Renal cortical epithelial cell (primary cell): ENCODE measurements at places on chromosomes 1 and 21. TPM values are rescaled to one million over a fixed set of nuclear protein-coding genes. Genes with fewer than 3 reads are reported as not detected.

Gene CD5L
- not detected in 2 replicates for total RNA-seq

Gene AKR7A3
- total RNA-seq = 0.55 and 1.6 TPM in 2 replicates

Gene TMEM125
- 3.9 and 12.0 TPM in 2 replicates for total RNA-seq

Gene AGT
- total RNA-seq = 1.2 and 2.9 TPM in 2 replicates

Gene LCA5L
- total RNA-seq = 3.1 and 3.6 TPM in 2 replicates

Gene AVPR1B
- not detected in 2 replicates for total RNA-seq

Gene FAM177B
- total RNA-seq = not detected in 2 replicates

Gene TBX19
- total RNA-seq = 0.35 and 0.75 TPM in 2 replicates

Gene GCSAML
- total RNA-seq = not detected in 2 replicates

Gene CLIC6
- total RNA-seq = 0.50 and 2.3 TPM in 2 replicates

Gene S100A7
- not detected in 2 replicates for total RNA-seq

- no peak for DNase-seq
Measured at GRCh38 chr1:7113136-7113535, 327.9 kb downstream of the CAMTA1 start.

DNA sequence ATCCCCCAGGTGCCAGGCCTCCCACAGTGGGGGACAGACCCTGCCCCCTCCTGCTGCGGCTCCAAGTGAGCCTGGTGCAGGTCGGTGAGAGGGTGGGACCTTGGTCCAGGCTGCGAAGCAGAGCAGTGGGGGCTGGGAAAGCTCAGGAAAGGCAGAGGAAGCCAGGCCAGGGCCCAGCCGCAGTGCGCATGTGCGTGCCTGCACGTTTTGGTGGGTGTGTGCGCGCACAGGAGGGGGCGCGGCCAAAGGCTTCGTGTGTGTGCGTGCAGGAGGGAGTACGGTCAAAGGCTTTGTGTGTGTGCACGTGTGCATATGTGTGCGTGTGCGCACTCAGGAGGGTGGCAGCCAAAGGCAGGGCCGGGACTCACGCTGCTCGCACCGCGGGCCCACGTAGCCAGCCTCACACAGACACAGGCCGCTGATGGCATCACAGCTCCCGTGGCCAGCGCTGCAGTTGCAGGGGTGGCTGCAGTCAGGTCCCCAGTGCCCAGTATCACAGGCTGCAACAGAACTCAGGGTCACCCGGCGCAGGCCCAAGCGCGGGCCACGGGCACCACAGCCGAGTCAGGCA, 45.9 kb downstream of the ARHGEF16 start:
- no peak for DNase-seq

GRCh38 chr1:163774401-163774945, 452.7 kb downstream of the NUF2 start:
- no peak for DNase-seq

DNA sequence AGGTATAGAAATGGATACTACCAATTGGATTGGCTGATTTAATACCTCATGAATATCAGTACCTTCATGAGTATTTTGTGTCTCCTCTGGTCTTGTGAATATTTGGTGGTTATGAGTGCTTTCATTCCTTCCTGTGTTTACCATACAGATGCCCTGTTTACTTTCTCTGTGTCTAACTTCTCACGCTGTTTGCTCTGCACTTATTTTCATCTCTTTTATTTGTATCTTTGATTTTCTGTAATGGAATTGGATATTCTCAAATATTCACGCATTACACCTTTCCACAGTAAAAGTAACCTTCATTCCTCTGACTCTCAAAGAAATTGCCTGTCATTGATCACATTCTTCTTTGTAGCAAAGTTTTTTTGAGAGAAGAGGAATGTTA, 16.8 kb downstream of the CNST start:
- DNase-seq = no peak

DNA sequence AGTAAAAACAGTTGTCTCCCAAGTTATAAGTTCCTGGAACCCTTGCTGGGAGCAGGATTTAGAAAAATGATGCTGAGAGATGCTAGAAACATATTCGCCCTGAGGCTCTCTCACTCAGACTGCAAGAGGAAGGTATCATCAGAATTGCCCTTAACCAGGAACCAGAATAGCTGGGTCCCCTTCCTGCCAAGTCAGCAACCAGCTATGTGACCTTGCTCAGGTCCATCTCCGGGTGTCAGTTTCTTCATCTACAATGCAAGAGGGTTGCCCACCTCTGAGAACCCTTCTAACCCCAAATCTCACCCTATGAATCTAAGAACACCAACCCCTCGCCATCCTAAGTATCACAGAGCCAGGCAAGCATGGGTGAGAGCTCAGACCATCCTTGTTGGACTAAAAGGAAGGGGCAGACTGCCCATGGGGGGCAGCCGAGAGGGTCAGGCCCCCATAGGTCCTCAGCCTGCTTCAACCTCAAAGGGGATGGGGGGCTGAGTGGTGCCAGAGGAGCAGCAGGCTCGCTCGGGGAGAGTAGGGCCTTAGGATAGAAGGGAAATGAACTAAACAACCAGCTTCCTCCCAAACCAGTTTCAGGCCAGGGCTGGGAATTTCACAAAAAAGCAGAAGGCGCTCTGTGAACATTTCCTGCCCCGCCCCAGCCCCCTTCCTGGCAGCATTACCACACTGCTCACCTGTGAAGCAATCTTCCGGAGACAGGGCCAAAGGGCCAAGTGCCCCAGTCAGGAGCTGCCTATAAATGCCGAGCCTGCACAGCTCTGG, 390 bp upstream of the S100A9 start:
- no peak for DNase-seq

DNA sequence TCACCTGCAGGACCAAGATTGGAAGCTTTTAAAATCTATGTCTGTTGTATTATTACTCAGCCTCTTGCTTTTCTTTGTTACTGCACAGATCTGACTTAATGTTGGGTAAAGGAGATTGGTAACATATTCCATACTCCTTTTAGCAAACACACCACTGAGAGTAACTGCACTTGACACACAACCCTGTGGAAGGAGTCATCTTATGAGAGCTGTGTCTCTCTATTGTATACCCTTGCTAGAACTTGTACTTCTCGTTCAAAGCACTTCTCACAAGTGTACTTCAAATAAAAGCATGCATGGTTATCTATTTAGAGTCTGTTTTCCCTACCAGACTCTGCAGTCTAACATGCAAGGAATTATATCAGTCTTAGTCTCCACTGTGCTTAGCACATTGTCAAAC, 813.4 kb downstream of the ADGRL2 start:
- DNase-seq = no peak

GRCh38 chr1:51518033-51518585, 957 bp downstream of the EPS15 start:
- DNase-seq = peak; percentile 34

DNA sequence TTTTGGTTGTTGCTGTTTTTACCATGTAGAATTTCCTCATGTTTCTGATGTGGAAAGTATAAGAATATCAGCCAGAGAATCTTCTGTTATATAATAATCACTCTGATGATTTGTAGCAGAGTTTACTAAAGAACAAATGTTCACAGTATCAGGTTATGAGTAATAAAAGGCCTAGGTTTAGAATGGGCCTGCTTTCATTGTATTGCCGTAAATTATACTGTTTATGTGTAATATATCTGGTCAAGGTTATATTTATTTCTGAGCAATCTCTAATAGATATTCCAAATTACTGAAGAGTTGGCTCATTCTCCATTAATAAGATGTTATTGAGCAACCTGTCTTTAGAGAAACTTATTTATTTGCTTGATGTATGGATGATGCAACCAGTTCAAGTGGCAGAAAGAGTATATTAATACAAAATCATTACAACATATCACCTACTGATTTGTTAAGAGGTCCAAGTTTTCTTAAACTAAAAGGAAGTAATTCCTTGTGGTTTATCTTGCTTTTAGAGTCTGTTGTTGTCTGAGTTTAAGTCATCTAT, 649.4 kb upstream of the CXADR start:
- DNase-seq = no peak

DNA sequence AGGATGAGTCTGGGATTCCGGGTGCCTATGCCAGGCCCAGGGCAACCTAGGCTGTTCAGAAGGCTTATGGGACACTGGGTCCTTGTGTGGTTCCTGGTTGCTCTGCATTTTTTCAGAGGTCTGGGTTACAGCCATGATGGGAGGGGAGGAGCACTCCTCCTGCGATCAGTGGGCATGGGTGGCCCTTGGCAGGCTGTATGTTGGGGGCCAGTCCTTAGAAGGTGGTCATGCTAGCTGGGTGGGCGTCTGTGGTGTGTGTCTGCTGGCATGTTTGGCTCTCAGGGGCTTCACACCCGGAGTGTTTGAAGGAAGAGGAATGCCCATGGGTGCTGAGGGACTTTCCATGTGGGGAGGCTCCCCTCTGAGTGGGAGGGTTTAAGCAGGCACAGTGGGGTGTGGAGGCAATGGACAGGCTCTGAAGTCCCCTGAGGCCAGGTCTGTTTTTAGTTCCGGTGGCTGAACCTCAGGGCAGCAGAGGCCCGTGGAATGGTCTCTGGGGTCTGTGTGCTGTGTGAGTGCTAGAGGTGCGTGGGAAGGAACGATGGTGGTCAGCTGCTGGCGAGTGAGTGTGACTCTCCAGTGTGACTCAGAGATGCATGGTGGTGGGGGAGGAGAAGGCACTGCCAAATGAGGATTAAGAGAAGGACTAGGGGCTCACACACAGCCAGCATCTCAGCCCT, 25.3 kb downstream of the CACNA1E start:
- no peak for DNase-seq

- DNase-seq = no peak
Measured at GRCh38 chr1:228541725-228542124, 54.5 kb downstream of the RNF187 start.

DNA sequence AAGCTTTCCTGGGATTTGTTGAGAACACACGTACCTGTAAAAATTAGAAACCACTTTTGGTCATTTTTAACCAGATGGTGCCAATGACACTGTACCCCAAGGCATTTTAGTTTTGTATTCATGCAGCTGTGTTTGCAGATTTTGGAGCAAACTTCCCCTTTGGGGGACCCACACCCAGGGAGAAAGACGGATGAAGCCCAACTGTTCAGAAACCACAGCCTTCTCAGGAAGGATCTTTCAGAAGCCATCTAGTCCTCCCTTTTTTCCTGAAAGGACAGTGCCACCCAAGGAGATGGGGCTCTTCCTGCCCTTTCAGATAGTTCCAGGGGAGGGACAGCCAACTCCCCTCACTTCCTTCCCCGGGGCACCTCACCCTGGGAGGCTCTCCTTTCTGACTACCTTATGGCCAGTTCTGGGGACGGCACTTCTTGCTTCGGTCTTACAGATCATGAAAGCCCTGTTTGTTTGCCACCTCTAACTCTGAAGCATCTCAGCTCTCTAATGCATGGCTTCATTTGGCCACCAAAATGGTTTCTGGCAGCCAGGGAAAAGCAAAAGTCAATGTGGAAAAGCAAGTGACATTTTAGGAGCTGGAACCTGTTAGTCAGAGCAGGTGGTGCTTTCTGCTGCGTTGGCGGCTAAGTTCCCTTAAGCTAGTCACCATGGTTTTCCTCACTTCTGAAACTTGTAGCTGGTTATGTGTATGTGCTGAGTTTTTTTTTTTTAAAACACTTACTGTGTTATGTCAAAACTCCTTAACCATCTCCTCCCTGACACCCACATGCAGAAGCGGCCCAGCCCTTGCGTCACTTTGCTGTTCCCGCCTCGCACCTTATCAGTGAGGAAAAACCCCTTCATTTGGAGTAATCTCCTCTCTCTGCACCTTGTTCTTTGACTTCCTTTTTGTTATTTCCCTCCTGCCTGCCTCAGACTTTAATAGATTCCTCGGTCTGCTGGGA, 10.1 kb downstream of the TMCC2 start:
- DNase-seq = no peak

GRCh38 chr1:115648717-115649691, 7.2 kb downstream of the VANGL1 start:
- peak; percentile 25 for DNase-seq

DNA sequence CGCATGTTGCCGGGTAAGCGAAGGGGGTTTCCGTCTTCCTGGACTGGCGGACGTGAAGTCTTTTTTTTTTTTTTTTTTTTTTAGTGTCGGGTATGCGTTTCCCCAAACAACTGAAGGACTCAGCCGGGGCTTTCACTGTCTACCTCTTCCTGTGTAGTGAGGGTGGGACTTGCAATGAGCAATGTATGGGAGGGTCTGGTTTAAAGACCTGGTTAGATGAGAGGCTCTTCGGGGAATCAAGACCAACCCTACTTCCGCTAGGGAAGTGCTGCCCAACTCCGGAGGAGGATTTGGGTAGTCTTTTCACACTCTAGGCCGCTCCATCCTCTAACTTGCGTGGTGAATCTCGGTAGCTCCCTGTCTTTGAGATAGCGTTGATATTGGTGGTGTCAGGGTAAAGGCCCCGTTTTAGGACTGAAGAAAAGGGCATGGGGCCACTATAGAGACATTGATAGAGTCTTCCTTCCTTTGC, 754 bp downstream of the PRRC2C start:
- peak; percentile 72 for DNase-seq

DNA sequence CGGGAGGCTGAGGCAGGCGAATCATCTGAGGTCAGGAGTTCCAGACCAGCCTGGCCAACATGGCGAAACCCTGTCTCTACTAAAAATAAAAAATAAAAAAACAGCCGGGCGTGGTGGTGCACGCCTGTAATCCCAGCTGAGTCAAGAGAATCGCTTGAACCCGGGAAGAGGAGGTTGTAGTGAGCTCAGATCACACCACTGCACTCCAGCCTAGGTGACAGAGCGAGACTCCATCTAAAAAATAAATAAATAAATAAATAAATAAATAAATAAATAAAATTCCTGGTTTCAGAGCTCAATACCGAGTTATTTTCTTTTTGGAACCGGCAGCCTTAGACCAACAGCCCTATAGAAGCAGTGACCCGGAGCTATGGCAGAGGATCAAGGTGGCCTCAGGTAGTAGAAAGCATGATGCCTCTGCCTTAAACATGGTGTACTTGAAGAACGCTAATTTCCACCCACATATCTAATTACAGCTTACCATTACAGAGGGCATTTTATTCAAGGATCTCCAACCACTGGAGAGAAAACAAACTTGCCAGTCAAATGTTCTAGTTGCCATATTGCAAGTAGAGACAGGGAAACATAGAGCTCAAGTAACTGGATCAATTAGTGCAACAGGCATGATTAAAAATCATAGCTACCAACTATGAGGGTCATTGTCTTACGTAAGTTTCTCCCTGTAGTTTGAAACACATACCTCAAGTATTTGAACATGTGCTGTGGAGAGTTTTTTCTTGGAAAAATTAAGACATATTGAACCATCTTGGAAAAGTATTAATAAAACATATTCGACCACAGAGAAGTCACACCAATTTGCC, 2.0 kb upstream of the ENAH start:
- no peak for DNase-seq

DNA sequence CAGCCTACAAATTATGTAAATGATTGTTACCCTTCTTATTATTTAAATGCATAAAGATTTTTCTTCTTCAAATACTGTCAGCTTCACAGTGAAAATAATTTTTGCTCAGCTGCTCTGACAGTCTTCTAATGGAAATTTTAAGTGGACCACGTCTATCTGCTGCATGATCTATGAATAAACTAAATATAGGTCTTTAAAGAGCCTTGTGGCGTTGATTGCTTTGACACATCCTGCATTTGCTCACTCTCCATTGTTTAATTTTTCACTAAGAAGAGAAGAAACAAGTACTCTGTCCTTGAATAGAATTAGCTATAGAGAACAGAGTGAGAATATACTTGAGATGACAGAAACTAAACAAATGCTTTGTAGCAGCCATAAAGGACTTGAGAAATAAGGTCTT, 826.1 kb downstream of the MRPL39 start:
- no peak for DNase-seq
